ENCODE measurements at places on chromosomes 3 and 15. TPM values are rescaled to one million over a fixed set of nuclear protein-coding genes. Genes with fewer than 3 reads are reported as not detected.
A peak's percentile ranks its signal among the peaks of the same experiment; 100 is the strongest.

- no peak for DNase-seq
These were observed 251.9 kb downstream of the NAALADL2 start for GRCh38 chr3:175111036-175111435.

The DPPA2 gene
- not detected for total RNA-seq

DNA sequence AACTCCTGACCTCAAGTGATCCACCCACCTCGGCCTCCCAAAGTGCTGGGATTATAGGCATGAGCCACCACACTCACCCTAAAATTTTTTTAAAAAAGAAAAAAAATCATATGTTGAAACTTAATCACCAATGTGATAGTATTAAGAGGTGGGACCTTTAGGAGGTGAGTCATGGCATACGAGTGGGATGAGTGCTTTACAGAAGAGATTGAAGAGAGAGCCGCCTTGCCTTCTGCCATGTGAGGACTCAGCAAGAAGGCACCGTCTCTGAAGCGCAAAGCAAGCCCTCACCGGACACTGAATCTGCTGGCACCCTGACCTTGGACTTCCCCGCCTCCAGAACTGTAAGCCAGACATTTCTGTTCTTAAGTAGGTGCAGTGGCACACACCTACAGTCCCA lies 5.5 kb downstream of the ARPIN start:
- no peak for DNase-seq

GRCh38 chr3:31550452-31551251 lies 17.9 kb downstream of the STT3B start:
- DNase-seq: peak; percentile 17

- DNase-seq: no peak
These were observed 497.1 kb downstream of the ZIC1 start for GRCh38 chr3:147906285-147906684.

The POMGNT2 gene
- 10.1 TPM for total RNA-seq

DNA sequence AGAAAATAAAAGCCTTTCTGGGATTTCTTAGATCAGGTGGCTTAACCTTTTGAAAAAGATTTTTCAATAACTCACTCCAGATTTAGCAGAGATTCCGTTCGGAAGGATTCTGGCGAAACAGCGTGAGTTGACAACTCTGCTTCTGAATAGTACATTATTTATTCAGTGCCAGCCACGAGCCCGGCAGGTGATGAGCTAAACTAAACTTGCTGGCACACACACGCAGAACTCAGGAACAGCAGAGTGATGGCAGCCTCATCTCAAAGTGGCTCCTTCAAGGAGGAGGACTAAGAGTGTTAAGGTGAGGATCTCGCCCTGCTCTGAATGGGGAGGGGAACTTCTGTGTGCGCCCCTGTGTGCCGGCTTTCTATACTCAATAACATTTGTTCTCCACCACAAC lies 114.3 kb downstream of the FAM43A start:
- DNase-seq: no peak

GRCh38 chr3:178131801-178132200 lies 404.4 kb upstream of the KCNMB2 start:
- no peak for DNase-seq

The CP gene
- total RNA-seq: 5.0 TPM

The RBPMS2 gene
- total RNA-seq: 9.3 TPM

The CADPS gene
- total RNA-seq: not detected

DNA sequence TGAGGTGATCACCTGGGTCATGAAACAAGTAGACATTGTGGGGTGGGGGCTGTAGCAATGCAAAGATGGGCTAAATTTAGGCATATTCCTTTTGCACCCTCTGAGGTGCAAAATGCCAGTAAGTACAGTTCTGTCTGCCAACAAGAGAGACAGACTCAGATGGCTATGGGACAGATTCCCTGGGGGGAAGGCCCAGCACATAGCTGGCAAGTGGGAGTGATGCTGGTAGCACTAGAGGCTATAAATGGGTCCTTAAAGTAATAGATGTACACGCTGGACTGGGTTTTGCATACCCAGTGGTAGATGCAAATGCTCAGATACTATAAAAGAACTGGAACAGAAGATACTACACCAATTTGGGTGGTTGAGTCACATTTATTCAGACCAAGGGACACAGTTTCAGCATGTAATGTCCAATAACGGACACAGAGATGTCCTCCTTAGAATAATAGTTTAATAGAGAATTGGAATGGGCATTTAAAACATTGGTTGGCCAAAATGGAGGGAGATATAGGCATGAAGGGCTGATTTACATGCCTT lies 67.4 kb upstream of the RNU6-1 start:
- no peak for DNase-seq

The SLC28A2 gene
- 0.11 TPM for total RNA-seq

The MAPKAPK3 gene
- 40.1 TPM for total RNA-seq

DNA sequence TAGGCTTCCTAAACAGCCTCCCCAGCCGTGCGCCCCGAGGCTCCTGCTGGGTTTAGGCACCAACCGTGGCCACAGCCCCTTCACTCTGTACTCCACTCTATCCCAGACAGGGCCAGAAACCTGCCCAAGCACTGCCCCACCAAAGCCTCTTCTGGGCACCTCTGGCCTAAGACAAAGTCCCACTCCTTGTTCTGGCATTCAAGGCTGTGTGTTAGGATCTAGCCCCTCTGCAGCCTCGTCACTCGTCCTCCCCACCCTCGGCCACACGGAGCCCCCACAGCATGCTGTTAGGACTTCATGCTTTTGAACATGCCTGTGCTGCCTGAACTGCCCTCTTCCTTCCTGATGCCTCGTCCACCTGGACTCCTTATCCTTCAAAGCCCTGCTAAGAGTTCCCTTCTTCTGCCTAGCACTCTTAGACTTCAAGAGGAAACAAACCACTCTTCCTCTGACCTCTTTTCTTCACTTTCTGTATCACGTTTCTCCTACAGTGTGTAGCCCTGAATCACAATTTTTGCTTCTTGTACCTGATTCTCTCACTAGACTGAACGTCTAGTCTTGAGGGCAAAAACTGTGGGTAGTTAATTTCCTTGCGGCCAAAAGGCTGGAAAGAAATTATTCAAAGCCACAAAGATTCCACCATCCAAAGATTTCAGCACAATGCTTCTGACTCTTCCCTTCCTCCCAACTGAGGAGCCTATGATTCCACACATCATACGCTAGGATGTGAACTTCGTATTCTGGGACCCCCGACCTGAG lies 28.6 kb downstream of the WNT7A start:
- no peak for DNase-seq

The AHSG gene
- total RNA-seq: 237 TPM
